BJ (cell line): ENCODE measurements at places on chromosomes 16 and 17. TPM values are rescaled to one million over a fixed set of nuclear protein-coding genes. Genes with fewer than 3 reads are reported as not detected.
A peak's percentile ranks its signal among the peaks of the same experiment; 100 is the strongest.

DNA sequence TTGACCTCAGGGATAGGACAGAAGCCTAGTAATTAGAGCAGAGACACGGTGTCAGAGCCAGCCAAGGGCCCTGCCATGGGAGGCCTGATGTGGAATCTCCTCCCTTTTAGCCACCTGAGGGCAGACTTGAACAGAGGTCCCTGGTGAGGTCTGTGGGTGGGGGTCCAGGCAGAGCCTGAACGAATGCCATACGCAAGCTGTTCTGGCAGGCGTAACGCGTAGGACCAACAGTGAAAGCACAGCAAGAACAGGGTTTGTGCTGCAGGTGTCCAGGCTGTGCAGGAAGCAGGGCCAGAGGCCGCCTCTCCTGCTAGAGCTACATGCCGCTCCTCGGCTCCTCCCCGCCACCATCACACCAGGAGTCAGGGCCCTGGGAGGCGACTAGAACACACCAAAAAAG lies 81.9 kb upstream of the TBX2 start:
- no peak for DNase-seq

DNA sequence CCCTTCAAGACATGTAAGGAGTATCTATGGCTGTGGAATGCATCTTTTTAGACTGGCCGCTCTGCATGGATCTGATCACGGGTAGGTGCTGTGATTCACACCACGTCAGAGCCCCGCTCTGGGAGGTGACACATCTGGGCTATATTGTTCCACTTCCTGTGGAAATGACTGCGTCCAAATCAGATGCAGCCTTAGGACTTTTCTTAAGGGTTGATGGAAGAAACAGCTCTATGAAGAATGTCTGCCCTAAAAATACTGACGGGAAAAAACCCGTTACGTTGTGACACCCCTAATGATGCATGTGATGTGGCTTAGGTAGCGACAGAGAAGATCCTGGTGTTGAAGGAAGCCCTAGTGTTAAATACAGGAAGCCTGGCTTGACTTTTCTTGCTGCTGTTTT lies 12.2 kb downstream of the BANP start:
- DNase-seq: peak; percentile 43

DNA sequence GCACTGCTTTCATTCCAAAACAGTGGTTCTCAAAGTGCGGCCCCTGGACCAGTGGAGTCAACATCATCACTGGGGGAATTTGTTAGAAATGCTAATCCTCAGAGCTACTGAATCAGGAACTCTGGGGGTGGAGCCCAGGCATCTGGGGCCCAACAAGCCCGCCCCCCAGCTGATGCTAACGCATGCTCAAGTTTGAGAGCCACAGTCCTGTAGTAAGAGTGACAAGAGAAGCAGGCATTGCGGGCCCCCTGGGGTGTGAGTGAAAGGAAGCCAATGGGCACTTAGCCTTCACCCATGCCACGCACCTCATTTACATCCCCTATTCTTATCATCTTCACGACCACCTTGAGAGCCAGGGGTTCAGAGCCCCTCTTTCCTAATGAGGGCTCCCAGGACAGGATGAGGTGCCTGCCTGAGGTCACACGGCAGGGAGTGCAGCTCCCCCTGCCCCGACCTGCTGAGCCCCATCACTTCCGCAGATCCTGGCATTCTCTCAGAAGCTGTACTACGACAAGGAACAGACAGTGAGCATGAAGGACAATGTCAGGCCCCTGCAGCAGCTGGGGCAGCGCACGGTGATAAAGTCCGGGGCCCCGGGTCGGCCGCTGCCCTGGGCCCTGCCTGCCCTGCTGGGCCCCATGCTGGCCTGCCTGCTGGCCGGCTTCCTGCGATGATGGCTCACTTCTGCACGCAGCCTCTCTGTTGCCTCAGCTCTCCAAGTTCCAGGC lies 9.1 kb downstream of the CA4 start:
- DNase-seq: no peak

DNA sequence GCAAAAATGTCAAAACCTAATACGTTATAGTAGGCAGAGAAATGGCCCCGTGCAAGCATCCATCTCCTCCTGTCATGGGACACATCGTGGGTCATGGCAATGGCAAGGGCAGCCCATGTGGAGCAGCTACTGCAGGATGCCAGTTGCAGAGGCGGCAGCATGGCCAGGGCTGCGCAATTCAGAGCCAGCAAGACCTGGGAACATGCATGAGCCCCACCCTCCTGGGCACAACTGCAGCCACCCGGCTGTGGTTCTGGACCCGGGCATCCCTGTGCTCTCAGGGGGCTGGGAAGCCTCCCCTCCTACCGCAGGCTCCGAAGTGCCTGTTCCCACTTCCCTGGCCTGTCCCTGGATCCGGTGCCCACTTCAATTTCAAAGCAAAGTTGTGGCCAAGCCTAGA lies 203.6 kb downstream of the CPPED1 start:
- no peak for DNase-seq

DNA sequence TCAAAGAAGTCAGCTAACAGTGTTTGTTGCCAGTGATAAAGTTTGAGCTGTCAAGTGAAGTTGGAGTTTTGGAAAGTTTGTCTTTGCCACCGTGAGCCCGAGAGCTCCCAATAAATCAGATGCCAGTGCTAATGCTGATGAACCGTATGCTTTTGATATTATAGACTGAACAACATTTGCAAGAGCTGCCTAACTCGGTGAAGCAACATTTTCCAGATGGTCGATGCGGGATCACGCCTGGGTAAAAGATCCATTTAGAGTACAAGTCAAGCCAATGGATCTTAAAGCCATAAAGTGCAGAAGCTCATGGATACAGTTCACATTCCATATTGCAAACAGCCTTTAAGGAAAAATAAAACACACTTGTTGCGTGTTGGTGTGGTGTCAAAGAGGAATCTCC lies 9.6 kb downstream of the BANP start:
- no peak for DNase-seq

DNA sequence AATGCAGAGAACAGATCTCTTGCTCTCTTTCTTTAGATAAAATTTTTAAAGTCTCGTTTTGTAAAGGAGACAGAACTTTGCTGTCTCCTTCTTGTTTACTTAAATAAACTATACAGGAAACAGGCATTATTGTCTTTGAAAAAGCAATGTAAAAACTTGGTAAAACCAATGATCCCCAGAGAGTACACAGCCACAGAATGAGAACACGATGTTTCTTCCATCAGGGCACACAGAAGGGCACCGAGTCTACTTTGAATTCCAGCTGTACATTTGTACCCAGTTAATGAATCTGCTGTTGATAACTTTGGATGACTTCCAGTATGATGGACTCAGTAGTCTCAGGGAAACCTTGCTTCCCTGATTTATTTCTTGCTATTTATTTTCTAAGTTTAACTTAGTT lies 8.1 kb upstream of the TMEM100 start:
- DNase-seq: no peak

DNA sequence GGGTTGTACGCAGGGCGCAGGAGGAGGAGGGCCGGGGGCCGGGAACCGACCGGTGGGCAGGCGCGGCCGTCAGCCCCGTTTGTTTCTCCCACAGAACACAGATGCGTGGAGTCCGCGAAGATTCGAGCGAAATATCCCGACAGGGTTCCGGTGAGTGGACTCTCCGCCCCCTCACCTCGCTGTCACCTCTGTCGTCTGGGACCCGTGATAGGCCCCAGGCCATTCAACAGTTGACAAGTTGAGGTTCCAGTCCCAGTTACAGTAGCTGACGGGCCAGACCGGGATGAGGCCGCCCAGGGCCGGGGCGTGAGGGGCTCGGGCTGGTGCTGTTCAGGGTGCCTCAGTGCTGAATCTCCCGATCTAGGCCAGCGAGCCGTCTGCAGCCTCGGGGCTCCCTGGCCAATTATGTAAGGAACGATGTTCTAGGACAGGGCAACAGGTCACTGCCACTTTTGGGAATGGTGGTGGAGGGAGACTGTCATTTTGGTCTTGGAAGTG lies 628 bp downstream of the GABARAPL2 start:
- DNase-seq: no peak

GRCh38 chr17:36939052-36939801 lies 2.0 kb downstream of the LHX1 start:
- no peak for DNase-seq

- DNase-seq: no peak
Observed at GRCh38 chr17:76446449-76447231, 6.3 kb downstream of the UBE2O start.

DNA sequence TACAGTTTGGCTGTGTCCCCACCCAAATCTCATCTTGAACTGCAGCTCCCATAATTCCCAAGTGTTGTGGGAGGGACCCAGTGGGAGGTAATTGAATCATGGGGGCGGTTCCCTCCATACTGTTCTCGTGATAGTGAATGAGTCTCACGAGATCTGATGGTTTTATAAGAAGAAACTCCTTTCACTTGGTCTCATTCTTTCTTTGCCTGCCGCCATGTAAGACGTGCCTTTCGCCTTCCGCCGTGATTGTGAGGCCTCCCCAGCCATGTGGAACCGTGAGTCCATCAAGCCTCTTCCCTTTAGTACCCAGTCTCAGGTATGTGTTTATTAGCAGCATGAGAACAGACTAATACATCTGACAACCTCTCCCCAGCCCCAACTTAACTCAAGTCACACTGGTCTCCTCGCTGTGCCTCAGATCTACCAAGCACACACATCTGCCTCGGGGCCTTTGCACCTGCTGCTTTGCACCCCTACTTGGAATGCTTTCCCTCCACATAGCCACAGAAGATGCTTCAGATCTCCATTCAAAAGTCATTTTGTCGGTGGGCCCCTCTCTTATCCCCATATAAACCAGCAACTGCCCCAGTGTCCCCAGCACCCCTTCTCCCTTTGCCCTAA lies 74.4 kb downstream of the RPH3AL start:
- DNase-seq: no peak

The DBNDD1 gene
- polyA plus RNA-seq: 3.3 and 4.6 TPM in 2 replicates

The KRTAP1-5 gene
- 62.3 and 65.1 TPM in 2 replicates for polyA plus RNA-seq

The NPIPB8 gene
- 0.23 TPM in 1 of 2 replicates, not detected in the other for polyA plus RNA-seq

The MMP2 gene
- polyA plus RNA-seq: 1,167 and 1,609 TPM in 2 replicates

The NT5M gene
- polyA plus RNA-seq: 0.93 and 1.2 TPM in 2 replicates

The TBC1D28 gene
- not detected in 2 replicates for polyA plus RNA-seq

The PRR15L gene
- polyA plus RNA-seq: not detected in 2 replicates

The SLC12A3 gene
- not detected in 2 replicates for polyA plus RNA-seq

The NOS2 gene
- polyA plus RNA-seq: 0.02 TPM in 1 of 2 replicates, not detected in the other

The PKMYT1 gene
- polyA plus RNA-seq: 3.6 and 6.9 TPM in 2 replicates

The SLFN11 gene
- polyA plus RNA-seq: 14.5 and 21.2 TPM in 2 replicates
